HCT116 (cell line): ENCODE measurements at places on chromosomes 6 and 20.

- peak; percentile 45 for DNase-seq
These were observed 123.0 kb downstream of the SLC16A10 start for GRCh38 chr6:111210194-111210728.

DNA sequence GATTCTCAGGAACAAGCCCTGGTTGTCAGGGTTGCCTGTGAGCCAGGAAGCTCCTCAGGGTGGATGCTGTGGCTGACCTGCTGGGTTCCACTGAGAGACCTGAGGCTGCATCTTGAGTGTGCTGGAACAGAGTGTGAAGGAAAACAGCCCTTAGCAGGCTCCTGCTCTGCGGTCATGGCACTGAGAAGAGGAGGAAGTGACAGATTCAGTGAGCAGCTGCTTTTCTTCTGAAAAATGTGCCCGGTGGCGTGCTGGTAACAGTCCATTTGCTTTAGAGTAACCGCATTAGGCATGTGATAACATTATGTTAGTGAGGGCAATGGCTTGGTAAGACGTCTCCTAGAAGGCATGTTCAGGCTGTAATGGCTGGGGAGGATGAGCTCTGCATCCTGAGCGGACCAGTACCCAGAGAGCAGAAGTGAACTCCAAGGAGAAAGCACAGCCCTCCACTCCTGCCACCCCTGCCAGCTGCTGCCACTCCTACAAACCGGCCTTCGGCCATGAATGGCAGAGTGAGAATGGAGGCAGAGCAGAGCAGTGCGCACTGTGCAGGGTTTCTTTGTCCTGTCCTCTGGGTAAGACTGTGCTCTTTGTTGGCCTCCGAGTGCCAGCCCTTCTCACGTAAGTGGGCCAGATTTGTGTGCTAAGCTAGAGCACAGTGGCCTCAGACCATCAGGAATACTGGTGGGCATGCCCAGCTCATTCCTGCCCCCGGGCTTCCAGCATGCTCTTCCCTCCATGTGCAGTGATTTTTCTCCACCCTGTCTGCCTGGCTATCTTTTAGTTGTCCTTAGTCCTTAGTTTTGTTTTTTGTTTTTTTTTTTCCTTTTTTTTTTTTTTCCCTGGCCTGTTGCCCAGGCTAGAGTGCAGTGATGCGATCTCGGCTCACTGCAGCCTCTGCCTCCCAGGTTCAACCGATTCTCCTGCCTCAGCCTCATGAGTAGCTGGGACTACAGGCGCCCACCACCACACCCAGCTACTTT lies 98.1 kb upstream of the VSTM2L start:
- DNase-seq: no peak

GRCh38 chr6:47832386-47833100 lies 50.7 kb downstream of the OPN5 start:
- DNase-seq: no peak

DNA sequence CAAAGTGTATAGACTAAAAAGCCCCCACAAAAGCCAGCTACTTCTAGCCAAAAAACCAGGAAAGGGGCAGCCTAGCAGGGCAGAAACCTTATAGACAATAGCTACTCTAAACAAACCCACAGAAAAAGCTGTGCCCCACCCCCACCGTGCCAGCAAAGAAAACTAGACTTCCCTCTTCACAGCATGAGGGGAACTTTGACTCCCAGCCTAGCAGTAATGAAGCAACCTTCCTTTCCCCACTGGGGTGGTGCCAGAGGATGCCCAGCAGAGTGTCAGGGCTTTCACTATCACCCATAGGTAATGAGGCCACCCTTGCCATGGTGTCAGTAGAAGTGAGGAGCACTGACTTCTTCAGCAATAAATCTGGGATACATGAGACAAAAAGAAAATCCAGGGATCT lies 99.0 kb upstream of the LGSN start:
- no peak for DNase-seq

GRCh38 chr6:3484192-3484591 lies 27.3 kb upstream of the SLC22A23 start:
- peak; percentile 18 for DNase-seq

- no peak for DNase-seq
These were observed 192.2 kb downstream of the TPBG start for GRCh38 chr6:82555801-82556200.

DNA sequence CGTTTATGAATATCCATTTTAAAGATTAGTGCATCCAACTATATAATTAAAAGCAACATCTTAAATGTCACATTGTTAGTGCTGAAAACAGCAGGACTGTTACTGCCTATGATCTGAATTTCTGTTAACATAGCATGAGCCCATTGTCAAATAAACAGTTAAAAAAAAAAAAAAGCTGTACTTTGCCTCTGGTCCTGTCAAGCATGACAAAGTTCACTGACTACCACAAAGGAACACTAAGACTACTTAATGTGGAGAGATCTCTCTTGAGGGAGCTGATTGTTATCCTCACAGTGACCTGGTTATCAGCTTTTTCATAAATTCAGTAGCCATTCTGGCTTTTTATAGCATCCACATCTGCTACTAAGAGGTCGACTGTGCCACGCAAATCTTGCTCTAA lies 228.1 kb downstream of the TMEM200A start:
- no peak for DNase-seq

DNA sequence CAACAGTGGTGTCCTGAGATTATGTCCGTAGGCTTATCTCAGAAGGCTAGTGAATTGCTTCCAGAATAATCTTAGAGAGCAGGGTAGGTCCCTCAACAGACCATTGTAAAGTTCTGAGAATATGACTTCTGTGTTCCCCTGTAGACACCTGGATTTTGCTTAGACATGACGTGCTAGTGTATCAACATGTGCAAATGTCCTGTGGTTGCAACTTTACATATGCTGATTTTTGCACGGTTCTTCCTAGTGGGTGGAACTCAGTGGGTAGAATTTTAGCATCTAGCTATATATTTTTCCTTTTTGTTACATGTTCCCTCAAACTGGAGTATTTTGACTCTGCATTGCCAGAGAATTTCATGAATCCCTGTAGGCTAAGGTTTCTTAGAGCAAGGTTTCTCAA lies 459.2 kb downstream of the RNF144B start:
- DNase-seq: no peak

DNA sequence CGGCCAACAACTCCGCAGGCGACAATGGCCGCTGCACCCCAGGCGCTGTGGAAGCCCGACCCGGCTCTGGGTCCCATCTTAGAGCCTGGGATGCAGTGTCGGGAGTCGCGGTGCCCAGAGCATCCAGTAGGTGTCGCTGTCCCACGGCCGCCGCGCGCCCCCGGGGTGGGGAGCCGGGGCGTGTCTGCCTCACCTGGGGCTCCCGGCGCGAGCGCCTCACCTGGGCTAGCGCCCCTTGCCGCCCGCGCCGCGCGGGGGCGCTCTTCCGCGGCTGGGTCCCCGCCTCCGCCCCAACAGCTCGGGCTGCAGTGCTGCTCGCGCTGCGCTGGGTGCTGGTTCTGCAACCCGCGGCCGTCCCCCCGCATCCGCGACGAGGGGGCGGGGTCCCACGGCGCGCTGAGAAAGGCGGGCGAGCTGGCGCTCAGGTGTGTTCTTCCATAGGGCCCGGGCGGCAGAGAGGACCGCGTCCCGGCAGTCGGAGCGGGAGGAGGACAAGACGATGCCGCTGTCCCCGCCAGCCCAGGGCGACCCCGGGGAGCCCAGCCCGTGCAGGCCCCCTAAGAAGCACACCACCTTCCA lies at the start of gene CRYBG1:
TSS of gene CRYBG1 (plus strand) at position 308 of the 579 bp plus-strand sequence. CDS start at position 500, 192 bp downstream.
- peak; percentile 75 for DNase-seq

GRCh38 chr6:113396730-113397129 lies 460.4 kb upstream of the MARCKS start:
- no peak for DNase-seq

GRCh38 chr6:211871-212497 lies 80.3 kb upstream of the DUSP22 start:
- DNase-seq: no peak

- DNase-seq: no peak
These were observed at the start of gene COMMD7 for GRCh38 chr20:32743237-32744112. COMMD7 (minus strand) TSS chr20:32743467; CDS start chr20:32743391, 76 bp downstream.

DNA sequence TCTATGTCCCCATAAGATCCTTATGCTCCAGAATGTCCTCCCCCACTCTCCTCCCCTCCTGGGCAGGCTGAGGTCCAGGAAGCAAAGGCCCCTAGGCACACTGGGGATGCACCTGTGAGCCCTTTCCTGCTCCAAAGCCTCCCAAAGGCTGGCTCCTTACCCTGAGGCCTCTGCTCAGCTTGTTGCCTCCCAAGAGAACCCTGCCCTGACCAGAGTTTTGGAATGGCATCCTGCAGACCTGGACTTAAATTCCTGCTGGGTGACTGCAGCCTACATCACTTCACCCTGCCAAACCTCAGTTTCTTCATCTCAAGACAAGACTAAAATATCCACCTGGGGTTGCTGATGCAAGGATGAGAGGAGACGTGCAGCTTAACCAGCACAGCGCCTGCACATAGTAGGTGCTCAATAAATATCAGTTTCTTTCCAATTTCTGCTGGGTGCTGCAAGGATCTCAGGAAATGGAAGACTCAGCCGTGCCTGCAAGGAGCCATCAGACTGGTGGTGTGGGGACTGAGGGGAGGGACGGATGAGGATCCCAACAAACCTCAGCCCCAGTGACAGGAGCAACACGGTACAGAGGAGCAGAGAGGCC lies 2.1 kb upstream of the LBP start:
- no peak for DNase-seq

DNA sequence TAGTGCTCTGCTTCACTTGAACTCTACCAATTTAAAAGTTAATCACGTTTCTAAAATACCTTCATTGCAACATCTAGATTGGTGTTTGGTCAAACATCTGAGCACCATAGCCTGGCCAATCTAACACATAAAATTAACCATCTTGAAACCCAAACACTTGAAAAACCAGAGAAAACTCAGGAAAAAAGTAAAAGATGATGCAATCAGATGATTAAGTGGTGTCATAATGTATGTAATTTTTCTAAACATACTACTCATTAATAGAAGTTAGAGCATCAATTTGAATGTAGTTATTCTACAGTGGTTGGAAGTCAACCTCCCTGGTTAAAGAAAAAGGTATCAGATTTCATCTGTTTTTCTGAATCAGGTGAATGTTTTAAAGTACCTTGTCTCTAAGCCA lies 228.6 kb upstream of the ID4 start:
- no peak for DNase-seq

- no peak for DNase-seq
These were observed 143.9 kb upstream of the NOX3 start for GRCh38 chr6:155599561-155599960.

GRCh38 chr20:58223358-58223941 lies 5.0 kb downstream of the ANKRD60 start:
- DNase-seq: no peak

DNA sequence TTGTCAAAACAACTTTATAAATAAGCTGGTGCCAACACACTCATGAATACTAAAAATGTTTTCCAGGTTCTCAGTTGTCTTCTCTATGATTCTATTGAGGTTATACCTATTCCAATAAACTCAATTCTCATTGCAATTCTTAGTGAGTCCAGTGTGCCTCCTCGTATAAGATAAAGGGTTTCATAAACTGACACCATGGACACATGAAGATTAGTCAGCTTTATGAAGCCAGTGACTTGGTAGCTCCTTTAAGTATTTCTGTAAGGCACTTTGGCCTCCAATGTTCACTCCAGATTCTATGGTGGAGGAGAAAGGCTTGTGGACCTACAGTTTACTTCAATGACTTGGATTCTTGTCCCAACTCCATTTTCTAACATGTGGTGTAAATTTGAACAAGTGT lies 521.3 kb upstream of the JARID2 start:
- DNase-seq: no peak

GRCh38 chr6:73123632-73124329 lies 101.5 kb downstream of the KHDC1L start:
- DNase-seq: no peak

GRCh38 chr6:110340392-110340965 lies 17.7 kb downstream of the METTL24 start:
- no peak for DNase-seq

DNA sequence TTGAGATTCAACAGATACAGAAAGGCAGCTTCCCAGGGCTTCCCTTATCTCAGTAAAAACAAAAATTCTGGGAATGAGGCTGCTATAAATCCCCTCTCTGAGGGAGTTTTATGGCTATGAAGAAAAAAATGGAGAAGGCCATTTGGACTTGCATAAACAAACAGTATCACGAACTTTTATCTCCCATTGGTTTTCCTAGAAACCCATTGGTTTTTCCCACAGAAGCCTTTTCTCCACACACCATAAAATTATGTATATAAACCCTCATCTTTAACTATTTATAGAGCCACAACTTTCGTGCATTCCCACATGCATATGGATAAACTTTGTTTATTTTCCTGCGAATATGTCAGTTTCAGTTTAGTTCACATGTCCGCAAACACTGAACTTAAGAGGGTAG lies 36.2 kb upstream of the BTBD3 start:
- DNase-seq: no peak

DNA sequence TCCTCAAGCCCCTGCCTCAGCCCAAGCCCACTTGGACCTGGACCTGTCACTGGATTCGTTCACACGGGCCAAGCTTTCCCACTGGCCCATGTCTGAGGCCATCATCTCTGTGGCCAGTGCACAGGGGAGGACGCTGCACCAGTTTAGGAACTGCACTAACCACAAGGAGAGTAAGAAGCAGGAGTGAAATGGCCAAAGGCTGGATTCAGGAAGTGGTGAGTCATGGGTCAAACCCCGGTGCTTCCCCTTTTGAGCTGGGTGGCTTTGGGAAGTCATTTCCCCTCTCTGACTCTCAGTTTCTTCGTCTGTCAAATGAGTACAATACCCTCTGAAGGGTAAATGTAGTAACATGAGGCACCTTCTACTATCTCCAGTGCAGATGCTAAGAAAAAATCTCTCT lies 87.9 kb downstream of the CD40 start:
- DNase-seq: no peak

DNA sequence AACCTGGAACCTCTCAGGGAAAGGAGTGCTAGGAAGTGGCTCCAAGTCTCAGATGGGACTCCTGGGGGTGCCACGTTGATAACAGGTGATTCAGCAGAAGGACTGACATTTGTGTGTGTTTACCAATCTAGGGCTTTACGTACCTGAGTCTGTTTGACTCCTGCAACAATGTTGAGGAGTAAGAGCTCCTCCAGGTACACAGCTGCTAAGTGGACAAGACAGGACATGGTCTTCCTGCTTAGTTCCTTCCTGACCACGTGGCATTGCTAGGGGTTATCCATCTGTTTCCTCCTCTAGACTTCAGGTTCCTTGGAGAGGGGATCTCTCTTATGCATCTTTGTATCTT lies 164.5 kb upstream of the SLC24A3 start:
- no peak for DNase-seq

GRCh38 chr6:82211326-82211725 lies 36.2 kb downstream of the IBTK start:
- no peak for DNase-seq

- no peak for DNase-seq
These were observed 38.7 kb upstream of the RIPOR2 start for GRCh38 chr6:24974182-24975171.

DNA sequence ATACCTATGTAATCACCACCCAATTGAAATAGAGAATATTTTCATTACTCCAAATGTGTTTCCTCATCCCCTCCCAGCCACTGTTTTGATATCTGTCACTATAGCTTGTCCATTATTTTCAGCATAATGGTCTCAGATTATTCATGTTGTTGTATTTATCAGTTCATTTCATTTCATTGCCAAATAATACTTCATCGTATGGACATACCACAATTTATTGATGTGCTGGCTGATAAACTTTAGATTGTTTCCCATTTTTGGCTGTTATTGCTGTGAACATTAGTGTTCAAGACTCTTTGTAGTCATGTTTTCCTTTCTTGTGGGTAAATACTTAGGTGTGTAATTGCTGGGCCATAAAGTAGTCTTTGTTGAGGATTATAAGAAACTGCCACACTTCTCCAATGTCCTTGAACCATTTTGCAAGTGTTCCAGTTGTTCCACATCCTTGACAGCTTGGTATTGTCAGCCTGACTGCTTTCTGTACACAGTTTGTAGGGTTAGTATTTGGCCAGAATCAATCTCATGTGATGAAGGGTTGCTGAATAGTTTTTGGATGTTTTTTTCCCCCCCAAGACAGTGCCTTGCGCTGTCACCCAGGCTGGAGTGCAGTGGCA lies 44.3 kb downstream of the JARID2 start:
- DNase-seq: no peak
